ENCODE measurements at places on chromosomes 13 and 19. TPM values are rescaled to one million over a fixed set of nuclear protein-coding genes. Genes with fewer than 3 reads are reported as not detected.

GRCh38 chr13:93646245-93646644, 419.6 kb downstream of the GPC6 start:
- DNase-seq = no peak
- no peaks in the 10 kb centered on the region for H3K4me1 ChIP-seq
- H3K27ac ChIP-seq = no peak overlapping the region

Gene CD37
- 6.1 TPM for total RNA-seq

- DNase-seq = no peak
- H3K27ac ChIP-seq = no peak overlapping the region
These were observed 1359.3 kb upstream of the MIR17HG start for GRCh38 chr13:89988206-89988605.

DNA sequence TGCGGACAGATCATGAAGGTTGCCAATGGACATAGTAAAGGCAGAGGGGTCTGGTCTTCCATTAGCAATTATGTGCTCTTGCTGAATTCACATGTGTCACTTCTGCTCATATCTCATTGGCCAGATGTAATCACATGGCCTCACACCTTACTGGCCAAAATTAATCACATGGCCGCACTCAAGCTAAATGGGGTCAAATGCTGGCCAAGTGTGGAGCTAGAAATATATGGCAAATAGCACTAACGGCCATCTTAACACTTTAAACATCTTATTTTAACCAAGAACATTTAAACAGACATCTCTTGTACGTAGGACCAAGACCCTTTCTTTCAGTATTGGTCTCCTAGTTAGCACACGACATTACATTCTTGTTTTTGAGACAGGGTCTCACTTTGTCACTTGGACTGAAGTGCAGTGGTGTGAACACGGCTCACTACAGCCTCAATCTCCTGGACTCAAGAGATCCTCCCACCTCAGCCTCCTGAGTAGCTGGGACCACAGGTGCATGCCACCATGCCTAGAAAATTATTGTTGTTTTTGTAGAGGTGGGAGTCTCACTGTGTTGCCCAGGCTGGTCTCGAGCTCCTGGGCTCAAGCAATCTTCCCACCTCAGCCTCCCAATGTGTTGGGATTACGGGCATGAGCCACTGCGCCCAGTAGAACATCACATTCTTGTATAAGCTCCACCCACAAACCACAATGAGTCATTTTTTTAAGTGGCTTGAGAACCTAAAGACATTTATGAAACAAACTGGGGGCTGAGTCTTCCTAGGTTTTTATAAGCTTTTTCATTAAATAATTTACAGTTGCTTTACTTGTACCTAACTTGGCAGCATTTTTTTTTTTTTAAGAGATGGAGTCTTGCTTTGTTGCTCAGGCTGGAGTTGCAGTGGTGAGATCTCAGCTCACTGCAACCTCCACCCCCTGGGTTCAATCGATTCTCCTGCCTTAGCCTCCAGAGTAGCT, 2.9 kb upstream of the PTOV1 start:
- H3K4me3 ChIP-seq = no peak overlapping the region
- no peaks in the 10 kb centered on the region for H3K4me1 ChIP-seq
- no peak for DNase-seq

Gene LENG1
- 3.9 TPM for total RNA-seq

- no peaks in the 10 kb centered on the region for H3K27me3 ChIP-seq
- no peak for DNase-seq
- H3K4me3 ChIP-seq = no peak overlapping the region
- no peak overlapping the region for H3K27ac ChIP-seq
These were observed 871 bp upstream of the CCER2 start for GRCh38 chr19:38912600-38913514.

Gene UQCR11
- total RNA-seq = 88.3 TPM

- no peak overlapping the region for H3K4me3 ChIP-seq
- H3K36me3 ChIP-seq = no peaks in the 10 kb centered on the region
- no peaks in the 10 kb centered on the region for H3K27me3 ChIP-seq
These were observed 16.3 kb downstream of the LCP1 start for GRCh38 chr13:46165485-46166223.

DNA sequence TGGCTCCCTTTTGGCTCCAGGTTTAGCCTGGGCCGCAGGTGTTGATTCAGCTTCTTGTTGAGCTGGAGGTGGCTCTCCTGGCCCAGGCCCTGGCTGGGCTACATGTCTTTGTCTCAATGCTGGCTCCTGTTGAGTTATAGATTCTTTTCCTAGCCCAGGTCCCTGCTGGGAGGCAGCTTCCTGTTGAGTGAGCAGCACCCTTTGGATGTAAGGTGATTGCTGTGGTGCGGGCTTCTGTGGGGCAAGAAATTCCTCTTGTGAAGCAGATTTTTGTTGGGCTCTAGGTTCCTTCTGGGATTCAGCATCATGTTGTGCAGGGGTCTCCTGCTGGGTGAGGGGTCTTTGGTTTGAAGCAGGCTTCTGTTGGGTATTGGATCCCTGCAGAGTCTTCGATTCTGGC, 545 bp downstream of the LIPE start:
- H3K27ac ChIP-seq = no peak overlapping the region
- no peaks in the 10 kb centered on the region for H3K4me1 ChIP-seq
- H3K4me3 ChIP-seq = no peak overlapping the region
- H3K27me3 ChIP-seq = no peaks in the 10 kb centered on the region
- DNase-seq = no peak
- H3K36me3 ChIP-seq = no peaks in the 10 kb centered on the region

DNA sequence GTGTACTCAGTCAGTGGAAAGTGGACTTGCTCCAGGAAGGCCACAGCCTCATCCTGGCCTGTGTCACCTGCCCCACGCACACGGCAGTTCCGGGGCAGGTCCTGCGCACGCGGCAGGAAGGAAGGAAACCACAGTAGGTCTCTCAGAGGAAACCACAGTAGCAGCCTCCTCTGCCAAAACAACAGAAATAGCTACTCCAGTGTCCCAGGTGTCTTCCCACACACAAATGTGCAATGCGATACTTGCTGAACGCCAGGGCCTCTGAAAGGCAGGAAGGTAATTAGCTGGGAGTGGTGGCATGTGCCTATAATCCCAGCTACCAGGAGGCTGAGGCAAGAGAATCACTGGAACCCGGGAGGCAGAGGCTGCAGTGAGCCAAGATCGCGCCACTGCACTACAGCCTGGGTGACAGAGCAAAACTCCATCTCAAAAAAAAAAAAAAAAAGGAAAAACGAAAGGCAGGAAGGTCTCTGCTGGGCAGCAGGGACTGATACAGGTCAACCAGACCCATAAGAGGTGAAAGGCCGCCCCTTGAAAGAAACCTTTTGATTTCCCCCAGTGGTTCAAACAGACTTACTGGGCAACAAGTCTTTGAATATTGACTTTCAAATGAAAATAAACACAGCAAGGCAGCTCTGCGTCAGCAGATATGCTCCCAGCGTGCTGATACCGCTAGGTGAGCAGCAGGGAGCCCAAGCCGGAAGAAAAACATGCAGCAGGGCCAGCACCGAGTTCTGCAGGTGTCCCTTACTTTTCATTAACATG, 49.5 kb downstream of the CRYL1 start:
- H3K27ac ChIP-seq = no peak overlapping the region
- H3K27me3 ChIP-seq = no peaks in the 10 kb centered on the region
- H3K4me3 ChIP-seq = no peak overlapping the region
- H3K36me3 ChIP-seq = no peaks in the 10 kb centered on the region
- no peaks in the 10 kb centered on the region for H3K4me1 ChIP-seq
- DNase-seq = peak; percentile 62

DNA sequence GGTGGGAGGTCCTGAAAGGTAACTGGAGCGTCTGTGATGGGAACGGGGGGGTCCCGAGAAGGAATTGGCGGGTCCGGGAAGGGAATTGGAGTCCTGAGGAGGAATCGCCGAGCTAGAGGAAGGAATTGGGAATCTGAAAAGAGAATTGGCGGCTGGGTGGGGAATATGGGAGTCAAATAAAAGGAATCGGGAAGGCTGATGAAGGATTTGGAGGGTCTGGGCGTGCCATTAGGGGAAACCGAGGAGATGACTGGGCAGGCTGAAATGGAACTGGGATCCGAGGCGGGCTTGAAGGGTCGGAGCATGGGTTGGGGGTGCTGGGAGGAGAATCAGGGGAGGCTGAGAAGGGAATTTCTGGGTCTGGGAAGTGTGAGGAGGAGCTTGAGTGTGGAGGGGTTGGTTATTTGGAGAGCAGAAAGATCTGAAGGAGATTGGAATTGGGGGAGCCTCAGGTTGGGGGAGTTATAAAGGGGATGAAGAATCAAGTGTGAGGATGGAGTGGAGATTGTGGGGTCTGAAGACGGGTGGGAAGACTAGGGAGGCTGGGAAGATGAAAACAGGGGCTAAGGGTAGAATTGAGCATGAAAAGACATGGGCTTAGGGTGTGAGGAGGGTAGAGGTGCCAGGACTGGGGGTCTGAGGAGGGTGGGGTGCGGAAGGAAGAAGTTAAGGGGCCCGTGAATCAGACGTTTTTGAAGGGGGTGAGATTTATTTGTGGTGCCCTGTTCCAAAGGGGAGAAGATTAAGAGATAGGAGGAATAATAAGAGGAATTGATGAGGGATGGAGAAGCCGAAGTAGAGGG, 718 bp downstream of the ACTN4 start:
- no peaks in the 10 kb centered on the region for H3K36me3 ChIP-seq
- H3K4me1 ChIP-seq = peaks cover 27% of the 10 kb centered on the region
- no peaks in the 10 kb centered on the region for H3K27me3 ChIP-seq

DNA sequence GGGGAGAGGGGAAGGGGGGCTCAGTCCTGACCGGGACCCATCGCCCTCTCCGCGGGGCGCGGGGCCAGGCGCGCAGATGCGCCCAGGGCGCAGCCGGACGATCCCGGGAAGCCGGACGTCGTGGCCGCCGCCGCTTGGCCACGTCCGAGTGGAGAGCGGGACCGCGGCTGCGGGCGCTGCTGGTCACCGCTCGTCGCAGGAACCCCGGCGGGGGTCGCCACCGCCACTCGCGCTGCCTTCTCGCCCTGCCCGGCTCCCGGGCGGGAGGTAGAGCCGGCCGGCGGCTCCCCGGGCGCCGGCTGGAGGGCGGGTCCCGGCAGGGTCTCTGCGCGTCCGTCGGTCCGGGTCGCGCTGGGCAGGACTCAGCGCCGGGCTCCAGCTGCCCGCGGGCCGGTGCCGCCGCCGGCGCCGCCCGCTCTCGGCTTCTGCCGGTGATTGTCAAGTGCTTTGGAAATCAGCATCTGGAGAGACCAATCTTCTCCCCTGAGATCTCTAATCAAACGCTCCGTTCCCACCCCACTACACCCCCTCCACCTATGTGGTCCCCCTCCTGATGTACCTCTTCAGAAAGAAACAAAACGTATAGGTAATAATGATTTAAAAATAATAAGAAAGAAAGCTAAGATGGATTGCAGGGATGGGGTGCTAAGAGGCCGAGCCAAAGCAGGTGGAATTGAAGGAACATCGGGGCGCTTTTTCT, 464.4 kb downstream of the ITGBL1 start:
- H3K36me3 ChIP-seq = no peaks in the 10 kb centered on the region
- no peak for DNase-seq
- H3K27me3 ChIP-seq = peaks cover 56% of the 10 kb centered on the region
- no peaks in the 10 kb centered on the region for H3K4me1 ChIP-seq
- no peak overlapping the region for H3K27ac ChIP-seq

Gene ZNF763
- 4.5 TPM for total RNA-seq

- H3K4me3 ChIP-seq = peak overlapping the region; percentile 90
- DNase-seq = peak; percentile 57
- H3K27ac ChIP-seq = no peak overlapping the region
- no peaks in the 10 kb centered on the region for H3K27me3 ChIP-seq
These were observed 653 bp downstream of the MVB12A start for GRCh38 chr19:17420475-17420924.

- no peak overlapping the region for H3K27ac ChIP-seq
- no peaks in the 10 kb centered on the region for H3K4me1 ChIP-seq
- no peaks in the 10 kb centered on the region for H3K36me3 ChIP-seq
- H3K4me3 ChIP-seq = no peak overlapping the region
- no peaks in the 10 kb centered on the region for H3K27me3 ChIP-seq
These were observed 59.1 kb upstream of the TNFRSF19 start for GRCh38 chr13:23510979-23511735.

Gene ACER1
- total RNA-seq = not detected
